ENCODE measurements at places on chromosomes 6 and 20.
A peak's percentile ranks its signal among the peaks of the same experiment; 100 is the strongest.

GRCh38 chr20:61886721-61887595 is 178.7 kb downstream of the TAF4 start:
- peak; percentile 15 for DNase-seq

- DNase-seq = no peak
Observed at GRCh38 chr6:23145781-23146180, 576.4 kb downstream of the HDGFL1 start.

GRCh38 chr6:4349323-4349722 is 213.9 kb upstream of the ECI2 start:
- no peak for DNase-seq

GRCh38 chr20:63082308-63082938 is 75.7 kb upstream of the BHLHE23 start:
- DNase-seq = no peak

- DNase-seq = peak; percentile 37
Observed at GRCh38 chr6:30483677-30484279, 5.5 kb upstream of the HLA-E start.

GRCh38 chr6:130132286-130132701 is 90.5 kb downstream of the SAMD3 start:
- peak; percentile 84 for DNase-seq

Data from central memory CD4-positive, alpha-beta T cell (primary cell).